ENCODE measurements at places on chromosomes 11 and 22.

DNA sequence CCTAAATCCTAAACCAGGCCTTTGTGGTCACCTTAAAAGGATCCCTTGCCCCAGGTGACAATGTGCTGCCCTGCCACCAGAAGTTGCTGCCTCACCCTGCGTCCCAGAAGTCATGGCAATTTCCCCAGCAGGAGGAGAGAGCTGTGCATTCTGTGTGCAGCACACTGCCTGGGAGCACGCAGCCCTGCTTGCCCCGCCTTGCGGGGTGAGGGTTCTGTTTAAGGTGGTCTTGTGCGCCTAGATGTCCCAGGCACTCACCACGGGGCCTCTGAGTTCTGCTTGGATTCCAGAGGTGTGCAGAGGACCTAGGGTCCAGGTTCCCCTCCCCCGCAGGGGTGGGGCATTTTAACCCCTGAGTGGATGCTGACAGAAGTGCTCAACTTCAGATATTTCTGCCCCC is 95.0 kb downstream of the GRAMD1B start:
- DNase-seq = no peak

DNA sequence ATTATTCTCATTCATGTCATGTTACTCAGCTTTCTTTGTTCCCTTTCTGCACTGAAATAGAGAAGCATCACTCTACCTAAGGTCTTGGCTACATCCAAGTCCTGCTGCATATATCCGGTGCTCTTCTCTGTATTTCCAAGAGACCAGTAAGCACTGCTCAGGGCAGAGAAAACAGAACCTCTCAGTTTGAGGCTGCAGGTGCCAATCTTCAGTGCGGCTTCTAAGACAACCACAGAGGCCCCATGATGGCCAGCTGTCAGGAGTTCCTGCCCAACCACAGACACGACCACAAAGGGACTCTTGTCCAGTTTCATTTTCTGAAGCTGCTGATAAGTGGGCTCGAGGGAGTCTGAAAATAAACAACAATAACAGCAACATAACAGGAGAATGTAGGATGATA is 378.4 kb upstream of the PITPNB start:
- DNase-seq = no peak

GRCh38 chr11:71483692-71484091 is 30.7 kb downstream of the NADSYN1 start:
- no peak for DNase-seq

DNA sequence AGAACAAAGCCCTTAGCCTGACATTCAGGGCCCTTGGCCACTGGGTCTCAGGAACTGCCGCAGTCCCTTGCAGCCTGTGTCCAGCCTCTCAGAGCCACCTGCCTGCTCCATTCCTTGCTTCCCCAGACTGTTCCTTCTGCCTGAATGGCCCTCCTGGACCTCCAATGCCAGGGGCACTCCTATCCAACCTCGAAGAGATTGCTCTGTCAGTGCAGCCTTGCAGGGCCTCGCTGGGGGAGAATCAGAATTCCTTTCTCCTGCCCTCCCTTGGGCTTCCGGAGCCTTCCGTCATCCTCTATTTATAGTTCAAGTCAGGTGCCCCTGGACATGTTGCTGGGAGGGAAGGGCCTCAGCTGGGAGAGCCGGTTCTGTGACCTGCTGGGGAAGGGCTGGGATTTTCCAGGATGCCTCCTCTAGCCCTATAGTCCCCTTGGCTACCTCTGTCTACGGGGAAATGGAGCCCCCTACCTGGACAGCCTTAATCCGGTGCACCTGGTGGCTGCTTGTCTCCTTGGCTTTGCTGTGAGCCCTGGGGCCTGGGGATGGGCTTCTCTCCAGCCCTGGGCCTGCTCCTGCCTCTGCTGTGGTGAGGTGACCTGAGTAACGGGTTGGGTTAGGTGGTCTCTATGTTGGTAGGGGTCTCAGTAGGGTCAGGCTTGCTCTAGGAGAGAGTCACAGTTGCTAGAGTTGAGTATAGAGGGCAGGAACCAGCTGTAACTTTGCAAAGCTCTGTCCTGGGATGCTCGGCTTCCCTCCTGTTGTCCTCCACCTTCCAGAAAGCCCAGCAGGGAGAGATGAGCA is 45.9 kb upstream of the SYT7 start:
- peak; percentile 6 for DNase-seq

GRCh38 chr11:118207079-118207478 is 17.7 kb downstream of the JAML start:
- DNase-seq = no peak

GRCh38 chr22:22746963-22747933 is 102.8 kb downstream of the GGTLC2 start:
- DNase-seq = no peak

- no peak for DNase-seq
Measured at GRCh38 chr22:41898645-41899044, 16.2 kb downstream of the SHISA8 start.

DNA sequence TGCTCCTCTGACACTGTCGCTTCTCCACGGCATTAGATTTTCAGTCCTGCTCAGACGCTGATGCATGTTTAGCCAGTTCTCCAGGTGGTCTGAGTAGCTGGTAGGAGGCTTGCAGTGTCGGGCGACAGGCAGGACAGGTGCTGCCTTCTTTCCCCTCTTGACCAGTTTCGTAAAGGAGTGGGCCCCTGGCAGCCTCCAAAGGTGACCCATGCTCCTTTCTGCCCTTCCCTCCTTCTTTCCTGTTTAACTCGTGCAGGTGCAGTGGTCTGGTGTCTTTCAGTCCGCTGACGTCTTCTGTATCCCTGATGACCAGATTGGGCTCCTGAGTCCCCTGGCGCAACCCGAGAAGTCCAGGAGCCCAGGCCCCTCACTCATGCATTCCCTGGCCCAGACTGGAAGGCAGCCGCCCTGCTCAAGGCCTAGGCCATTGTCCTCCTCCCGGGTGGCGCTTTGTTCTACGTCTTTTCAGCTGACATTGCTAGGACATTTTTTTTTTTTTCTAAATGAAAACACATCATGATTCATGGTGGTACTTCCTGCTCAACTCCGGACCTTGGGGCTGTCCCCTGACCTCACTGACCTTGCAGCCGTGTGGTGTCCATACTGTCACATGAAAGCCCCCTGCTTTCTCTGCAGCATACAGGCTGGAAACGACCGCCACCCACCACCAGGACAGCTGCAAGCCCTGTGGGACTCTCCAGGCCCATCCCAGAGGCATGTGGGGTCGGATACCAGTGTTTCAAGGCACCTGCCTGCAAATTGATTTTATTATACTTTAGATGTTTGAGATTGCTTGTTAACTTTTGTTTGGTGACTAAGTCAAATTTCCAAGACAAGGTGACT is 25.5 kb upstream of the TXNRD2 start:
- DNase-seq = no peak

DNA sequence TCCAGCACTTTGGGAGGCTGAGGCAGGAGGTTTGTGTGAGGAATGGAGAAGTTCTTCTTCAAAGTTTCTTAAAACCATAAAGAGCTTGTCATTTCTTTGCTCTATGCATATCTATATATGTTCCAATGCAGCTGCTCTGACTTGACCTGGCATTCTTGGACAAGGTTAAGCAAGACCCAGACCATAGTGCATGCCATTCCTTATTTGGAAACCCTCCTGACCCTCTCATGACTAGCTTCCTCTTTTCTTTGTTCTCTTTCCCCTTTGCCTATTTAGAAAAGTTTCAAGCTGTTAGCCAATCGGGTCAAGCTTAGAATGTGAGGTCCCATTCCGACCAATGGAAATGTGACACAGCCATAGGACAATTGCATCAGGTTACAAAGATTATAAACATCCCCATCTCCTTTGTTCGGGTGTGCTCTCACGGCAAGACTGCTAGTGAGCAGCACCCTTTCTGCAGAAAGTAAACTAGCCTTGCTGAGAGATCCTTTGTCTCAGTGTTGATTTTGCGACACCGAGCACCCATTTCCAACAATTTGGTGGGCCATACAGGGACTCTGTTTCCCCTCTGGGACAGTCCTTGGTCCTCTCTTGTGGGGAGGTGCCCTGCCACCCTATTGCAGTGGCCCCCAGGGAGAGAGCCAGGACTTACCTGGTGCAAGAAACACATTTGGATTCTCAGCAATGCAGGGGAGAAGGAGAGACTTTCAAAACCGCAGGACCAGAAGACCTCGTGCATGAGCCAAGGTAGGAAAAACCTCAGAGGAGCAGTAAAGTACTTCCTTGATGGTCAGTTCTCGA is 39.9 kb upstream of the ANO1 start:
- DNase-seq = no peak

GRCh38 chr11:63903884-63904283 is 13.1 kb downstream of the RCOR2 start:
- DNase-seq = no peak

- DNase-seq = no peak
Measured at GRCh38 chr11:44030996-44031395, 16.8 kb upstream of the ACCSL start.

- DNase-seq = no peak
Measured at GRCh38 chr11:6402561-6402981, 12.3 kb downstream of the SMPD1 start.

DNA sequence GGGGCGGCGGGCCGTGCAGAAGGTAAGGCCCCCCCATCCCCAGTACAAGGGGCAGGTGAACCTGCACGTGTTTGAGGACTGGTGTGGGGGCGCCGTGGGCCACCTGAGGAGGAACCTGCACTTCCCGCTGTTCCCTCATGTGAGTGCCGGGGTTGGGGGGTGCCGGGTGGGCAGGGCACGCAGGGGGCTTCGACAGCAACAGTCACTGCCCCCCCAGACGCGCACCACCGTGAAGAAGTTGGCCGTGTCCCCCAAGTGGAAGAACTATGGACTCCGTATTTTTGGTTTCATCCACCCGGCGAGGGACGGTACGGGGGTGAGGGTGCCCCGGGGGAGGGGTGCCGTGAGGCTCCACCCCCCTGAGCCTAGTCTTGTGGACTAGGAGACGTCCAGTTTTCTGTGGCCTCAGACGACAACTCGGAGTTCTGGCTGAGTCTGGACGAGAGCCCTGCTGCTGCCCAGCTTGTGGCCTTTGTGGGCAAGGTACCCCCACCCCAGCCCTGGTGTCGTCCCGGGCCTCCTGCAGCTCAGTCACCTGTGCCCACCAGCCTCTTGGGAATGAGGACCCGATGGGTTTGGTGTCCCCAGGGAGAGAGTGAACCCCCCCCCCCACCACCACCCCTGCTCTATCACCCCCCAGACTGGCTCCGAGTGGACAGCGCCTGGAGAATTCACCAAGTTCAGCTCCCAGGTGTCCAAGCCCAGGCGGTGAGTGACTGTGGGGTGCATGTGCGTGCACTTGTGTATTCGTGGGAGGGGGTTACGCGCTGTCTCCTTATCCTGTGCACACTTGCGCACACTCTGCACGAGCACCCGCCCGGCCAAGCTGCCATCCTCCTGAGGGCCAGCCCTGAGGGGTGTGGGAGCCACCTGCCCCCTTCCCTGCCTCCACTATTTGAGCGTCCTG is 3.8 kb downstream of the B4GALNT4 start:
- no peak for DNase-seq

DNA sequence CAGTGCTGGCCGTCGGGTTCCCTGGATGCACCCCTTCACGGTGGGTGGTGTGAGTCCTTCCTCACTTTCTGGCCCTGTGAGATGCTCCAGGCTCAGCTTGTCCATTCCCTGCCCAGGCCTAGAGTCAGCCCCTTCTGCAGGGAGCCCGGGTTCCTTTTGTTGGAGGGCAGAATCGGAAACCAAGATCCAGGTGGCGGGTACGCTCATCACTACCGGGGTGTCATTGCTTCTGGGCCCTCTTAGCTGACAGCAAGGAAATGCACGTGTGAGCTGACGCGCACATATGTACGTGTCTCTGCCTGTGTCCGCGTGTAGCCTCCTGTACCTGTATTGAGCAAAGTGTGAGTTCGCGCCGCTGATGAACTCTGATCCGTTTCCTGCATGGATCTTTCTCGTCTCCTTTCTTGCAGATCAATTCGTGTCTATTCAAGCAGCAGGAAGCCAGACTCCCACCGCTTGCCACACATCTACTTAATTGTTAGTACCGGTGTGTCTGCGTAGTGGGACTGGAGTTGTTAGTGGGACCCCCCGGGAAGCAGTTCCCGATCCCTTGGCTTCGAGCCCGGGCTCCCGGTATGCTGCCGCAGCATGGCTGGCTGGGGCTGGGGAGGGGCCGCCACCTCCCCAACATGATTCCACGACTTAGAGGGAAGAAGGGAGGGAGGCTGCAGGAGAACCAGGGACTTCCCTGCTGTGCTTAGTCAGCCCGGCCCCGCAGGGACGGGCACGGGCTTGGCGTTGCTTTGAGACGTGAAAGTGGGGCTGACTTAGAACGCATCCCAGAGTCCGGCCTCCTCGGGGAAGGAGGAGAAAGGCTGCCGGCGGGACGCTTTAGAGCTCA is 35.9 kb upstream of the GRAMD4 start:
- no peak for DNase-seq

DNA sequence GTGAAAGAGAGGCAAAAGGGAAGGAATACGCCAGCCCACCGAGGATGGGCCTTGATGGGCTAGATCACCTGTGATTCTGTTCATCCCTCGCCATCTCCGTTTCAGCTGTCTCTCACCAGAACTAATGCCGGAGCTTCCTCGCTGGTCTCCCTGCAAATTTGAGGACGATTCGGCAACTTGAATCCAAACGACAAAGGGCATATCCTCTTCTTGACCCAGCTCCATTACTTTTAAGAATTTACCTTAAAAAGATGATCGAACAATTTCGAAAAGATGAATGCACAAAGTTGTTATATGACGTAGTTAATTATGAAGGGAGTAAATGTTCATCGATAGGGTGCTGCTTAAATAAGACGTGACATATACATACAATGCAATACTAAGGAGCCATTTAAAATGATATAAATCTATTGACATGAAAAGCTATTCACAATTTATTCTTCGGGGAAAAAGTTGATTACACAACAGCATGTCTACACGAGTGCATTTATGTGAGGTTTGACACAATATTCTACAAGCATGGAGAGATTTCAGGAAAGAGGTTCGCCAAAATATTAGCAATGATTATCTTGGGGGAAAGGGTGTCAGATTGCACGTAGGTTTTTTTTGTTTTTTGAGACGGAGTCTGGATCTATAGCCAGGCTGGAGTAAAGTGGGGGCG is 937 bp upstream of the FAM168A start:
- no peak for DNase-seq

DNA sequence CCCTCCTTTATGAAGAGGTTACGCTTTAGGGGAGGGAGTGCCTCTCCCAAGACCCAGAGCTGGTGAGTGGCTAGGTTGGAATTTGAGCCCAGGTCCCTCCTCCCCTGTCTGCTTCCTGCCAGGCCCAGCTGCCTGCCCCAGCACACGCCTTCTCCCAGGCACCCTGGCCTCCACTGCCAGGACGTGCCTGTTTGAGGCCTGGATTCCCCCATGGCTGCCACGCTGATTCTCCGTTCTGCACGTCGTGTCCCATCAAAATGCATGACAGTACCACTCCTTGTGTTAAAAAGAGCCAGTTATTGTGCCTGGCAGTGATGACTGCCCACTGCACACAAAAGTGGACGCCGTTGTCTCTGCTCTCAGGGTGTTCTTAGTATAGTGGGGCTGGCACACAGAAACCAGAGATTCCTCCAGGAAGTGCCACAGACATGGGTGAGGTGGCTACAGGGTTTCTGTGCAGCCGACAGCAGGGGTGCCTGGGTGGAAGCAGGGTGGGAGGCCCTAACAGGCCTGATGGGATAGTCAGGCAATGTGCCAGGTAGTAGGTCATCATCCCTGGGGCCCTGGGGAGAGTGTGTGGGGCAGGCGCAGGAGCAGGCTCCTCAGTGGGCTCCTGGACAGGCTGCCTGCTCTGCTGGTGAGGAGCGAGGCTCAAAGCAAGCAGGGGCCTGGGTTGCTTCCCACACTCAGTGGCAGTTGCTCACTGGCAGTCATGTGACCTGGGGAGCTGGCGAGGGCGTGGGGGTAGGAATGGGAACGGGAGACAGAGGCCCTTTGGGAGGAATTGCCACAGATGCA is 24.2 kb downstream of the MED15 start:
- peak; percentile 64 for DNase-seq

All from 8988T (cell line).